ENCODE measurements at places on chromosomes 4 and X.

DNA sequence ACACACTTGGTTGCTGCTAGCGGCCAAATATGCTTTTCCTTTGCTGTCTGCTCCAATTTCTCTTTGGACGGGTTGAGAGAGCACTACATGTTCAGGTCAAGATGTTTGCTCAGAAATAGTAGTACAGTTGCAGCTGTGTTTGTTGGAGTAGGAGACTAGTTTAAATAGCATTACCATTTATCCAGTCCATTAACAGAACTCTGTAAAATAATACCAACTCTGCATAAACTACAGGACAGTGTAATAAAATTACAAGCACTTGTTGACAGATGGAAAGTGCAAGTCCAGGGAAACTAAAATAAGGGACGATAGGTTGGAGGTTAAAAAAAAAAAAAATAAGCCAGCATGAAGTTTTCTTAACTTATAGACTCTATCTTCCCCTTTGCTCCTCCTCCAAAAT is 20.2 kb downstream of the SLIT2 start:
- DNase-seq: no peak

GRCh38 chr4:60934566-60935295 is 265.4 kb upstream of the ADGRL3 start:
- no peak for DNase-seq

DNA sequence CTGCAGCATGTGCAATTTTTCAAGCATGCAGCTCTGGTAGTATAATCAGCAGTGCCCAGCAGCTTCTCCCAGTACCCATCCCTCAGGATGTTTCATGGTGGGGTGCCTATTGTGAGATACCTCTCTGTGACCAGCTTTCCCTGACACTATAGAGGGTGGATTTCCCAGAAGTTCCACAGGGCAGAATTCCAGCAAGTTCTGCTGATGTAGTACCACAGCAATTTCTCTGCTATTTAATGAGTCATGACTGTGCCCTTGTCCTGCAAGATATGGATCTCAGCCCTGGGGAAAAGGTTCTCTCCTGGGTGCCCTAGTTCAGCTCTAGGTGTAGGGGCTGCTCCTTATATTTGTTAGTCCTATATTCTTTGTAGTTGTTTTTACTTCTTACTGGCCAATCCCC is 174.8 kb downstream of the ENOX2 start:
- DNase-seq: no peak

DNA sequence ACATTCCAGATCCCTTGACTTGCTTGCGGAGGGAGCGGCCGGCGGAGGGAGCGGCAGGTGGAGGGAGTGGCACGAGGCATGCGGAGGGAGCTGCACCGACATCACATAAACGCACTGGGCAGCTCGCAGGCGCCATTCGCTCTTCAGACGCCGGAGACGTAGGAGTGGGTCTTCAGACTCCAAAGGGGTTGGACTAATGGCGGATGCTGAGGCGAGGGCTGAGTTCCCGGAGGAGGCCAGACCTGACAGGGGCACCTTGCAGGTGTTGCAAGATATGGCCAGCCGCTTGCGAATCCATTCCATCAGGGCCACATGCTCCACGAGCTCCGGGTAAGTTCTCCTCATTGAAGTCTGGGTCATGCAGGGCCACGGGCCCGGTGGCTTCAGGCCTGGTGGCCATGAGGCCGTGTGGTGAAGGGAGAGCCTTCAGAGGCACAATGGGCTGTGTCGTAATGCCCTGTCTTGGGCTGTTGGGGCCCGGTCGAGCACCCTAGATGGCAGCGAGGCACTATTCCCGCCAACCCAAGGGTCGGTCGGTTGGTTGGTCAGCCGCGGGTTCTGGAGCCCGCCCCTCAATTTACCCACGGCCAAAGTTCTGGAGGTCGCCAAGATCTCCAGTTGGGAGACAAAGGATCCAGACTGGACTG is at the start of gene TKTL1:
Gene TKTL1 (plus strand): TSS at position 132 of the 647 bp plus-strand sequence. CDS start 65 bp downstream, at position 197.
- DNase-seq: no peak

GRCh38 chr4:136651278-136651667 is 881.0 kb downstream of the PCDH18 start:
- DNase-seq: no peak

- DNase-seq: no peak
Observed at GRCh38 chrX:11893933-11894710, 136.1 kb downstream of the MSL3 start.

- DNase-seq: no peak
Observed at GRCh38 chr4:577499-578450, 1.7 kb upstream of the TMEM271 start.

DNA sequence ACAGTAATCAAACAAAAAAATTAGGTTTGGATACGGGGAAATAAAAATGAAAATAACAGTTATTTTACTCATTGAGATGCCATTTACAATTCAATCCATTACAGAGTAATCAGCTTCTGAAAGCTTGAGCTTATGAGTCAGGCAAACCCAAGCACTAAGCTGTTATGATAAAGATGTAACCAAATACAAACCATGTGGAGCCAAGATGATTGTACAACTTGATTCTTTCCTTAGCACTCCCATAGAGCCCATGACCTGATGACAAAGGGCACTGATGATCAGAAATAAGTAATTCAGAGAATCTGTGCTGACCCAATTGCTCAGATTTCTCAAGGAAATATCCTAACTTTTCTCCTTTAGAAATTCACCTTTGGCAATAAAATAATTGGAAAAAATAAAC is 40.5 kb upstream of the PRKG2 start:
- DNase-seq: no peak

- DNase-seq: no peak
Observed at GRCh38 chr4:148790246-148790645, 348.0 kb upstream of the NR3C2 start.

- no peak for DNase-seq
Observed at GRCh38 chr4:152539556-152540292, 3.8 kb upstream of the FBXW7 start.

DNA sequence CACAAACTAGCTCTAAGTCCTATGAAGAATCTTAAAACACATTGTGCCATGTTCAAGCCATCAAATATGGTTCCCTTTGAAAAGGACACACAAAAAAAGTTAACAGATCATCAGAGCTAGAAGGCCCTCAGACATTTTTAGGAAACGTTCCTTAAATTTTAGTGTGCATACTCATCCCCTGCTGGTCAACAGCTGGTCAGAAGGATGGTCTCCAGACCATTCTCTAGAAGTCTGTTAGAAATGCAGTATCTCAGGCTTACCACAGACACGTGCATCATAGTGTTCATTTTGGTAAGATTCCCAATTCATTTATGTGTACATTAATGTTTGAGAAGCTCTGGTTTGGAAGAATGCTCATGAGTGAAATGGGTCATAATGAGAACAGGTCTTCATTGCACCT is 523.1 kb downstream of the INPP4B start:
- DNase-seq: no peak

DNA sequence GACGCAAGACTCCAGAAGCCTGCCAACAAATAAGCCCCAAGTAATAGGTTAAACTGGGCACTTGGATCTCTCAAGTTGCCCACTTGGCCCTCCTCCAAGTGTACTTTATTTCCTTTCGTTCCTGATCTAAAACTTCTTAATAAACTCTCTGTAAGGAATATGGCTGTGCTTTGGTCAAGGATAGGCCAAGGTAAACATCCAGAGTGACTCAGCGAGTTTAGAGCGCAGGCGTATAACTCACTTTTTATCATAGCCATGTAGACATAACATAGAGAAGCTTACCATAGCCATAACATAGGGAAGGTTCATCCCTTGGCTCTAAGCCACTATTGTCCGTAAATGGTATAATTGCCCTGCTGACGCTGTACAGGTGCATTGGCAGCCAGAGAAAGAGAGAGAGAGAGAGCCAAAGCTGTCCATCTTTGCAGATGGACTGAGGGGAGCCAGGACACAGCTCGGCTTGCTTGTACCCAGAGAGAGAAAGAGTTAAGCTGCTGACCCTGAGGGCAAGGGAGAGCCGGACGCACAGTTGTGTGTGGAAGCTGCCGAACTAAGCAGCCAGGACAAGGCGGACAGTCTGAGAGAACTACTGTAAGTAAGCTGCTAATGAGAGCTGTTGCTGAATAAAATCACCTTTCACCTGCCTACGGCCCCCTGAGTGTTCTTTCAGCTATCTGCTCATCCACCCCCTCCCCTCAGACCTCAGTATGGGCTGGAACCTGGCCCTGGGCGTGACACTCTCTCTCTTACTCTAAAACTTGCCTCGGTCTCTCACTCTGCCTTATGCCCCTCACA is 1.8 kb downstream of the TLR1 start:
- no peak for DNase-seq

DNA sequence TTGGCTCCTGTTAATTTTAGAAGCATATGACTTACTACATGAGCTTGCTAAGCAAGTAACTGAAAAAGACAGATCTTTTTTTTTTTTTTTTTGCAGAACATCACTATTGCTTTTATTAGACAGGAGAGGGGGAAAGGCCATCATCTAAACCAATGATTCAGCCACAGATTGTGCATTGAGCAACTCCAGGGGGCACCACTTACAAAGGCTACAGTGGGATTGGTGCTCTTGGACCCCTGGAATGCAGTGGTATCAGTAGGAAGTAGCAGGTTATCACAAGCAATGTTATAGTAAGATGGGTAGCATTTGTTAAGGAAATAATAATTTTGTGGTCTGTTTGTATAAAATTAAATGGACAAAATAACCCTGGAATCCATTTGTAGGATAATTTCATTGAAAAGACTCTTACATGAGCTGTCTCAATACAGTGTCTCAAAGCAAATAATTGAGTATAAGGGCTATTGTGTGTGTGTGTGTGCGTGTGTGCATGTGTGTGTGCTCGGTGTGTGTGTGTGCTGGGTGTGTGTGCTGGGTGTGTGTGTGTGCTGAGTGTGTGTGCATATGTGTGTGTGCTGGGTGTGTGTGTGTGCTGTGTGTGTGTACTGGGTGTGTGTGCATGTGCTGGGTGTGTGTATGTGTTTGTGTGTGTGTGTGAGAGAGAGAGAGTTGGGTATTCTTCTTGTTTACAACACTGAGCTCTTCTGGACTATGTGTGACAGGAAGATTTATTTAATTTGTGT is 296.3 kb downstream of the PCDH7 start:
- DNase-seq: no peak

GRCh38 chr4:8274765-8275547 is 5.4 kb downstream of the HTRA3 start:
- DNase-seq: no peak

GRCh38 chrX:341541-342101 is 23.0 kb upstream of the GTPBP6 start:
- no peak for DNase-seq

- DNase-seq: no peak
Observed at GRCh38 chrX:68851082-68851481, 22.3 kb downstream of the EFNB1 start.

- DNase-seq: no peak
Observed at GRCh38 chr4:105619188-105619931, 66.9 kb downstream of the ARHGEF38 start.

DNA sequence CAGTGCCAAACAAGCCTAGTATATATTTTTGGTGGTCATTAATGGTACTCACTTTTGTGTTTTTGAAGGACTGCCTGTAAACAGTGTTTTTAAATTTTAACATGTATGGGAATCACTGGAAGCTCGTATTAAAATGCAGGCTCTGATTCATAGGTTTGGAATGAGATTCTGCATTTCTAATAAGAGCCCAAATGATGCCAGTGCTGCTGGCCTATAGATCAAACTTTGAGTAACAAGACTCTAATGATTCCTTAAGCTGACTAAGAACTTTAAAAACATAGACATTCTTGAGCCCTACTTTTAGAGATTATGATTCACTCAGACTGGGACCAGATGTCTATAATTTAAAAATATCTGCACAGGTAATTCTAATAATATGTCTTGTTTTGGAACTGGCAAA is 823.2 kb upstream of the LCORL start:
- no peak for DNase-seq

GRCh38 chrX:12951595-12951975 is 23.3 kb upstream of the TMSB4X start:
- DNase-seq: no peak

DNA sequence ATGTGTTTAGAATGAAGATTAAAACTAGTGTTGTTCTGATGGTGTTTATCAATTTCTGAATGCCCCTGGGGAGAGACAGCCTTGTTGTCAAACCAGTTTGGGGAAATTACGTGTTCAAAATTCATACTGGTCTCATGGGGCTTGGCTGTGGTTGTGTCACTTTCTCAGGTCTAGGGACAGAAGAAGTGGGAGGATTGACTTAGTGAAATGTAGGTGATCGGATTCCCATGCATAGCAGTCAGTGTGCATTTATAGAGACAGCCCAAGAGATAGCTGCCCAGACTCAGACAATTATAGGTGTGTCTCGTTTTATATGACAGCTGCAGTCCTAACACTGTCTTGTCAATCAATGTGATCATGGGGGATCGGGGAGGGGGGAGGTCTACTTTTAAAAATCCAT is 94.4 kb upstream of the CLCN4 start:
- DNase-seq: no peak

- DNase-seq: no peak
Observed at GRCh38 chr4:158170691-158171561, 1.9 kb downstream of the GASK1B start.

DNA sequence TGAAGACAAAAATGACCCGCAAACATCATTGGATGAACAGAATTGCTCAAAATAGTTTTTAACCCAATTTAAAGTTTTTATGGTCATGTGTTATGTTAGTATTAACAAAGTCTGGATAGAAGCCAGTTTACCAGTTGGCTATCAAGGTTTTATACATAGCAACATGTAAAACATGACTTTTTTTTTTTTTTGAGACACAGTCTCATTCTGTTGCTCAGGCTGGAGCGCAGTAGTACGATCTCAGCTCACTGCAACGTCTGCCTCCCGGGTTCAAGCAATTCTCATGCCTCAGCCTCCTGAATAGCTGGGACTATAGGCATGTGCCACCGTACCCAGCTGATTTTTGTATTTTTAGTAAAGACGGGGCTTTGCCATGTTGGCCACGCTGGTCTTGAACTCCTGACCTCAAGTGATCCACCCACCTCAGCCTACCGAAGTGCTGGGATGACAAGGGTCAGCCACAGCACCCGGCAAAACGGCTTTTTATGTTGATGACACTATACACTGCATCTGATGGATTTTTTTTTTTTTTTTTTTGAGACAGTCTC is 3.4 kb downstream of the SAT1 start:
- no peak for DNase-seq

DNA sequence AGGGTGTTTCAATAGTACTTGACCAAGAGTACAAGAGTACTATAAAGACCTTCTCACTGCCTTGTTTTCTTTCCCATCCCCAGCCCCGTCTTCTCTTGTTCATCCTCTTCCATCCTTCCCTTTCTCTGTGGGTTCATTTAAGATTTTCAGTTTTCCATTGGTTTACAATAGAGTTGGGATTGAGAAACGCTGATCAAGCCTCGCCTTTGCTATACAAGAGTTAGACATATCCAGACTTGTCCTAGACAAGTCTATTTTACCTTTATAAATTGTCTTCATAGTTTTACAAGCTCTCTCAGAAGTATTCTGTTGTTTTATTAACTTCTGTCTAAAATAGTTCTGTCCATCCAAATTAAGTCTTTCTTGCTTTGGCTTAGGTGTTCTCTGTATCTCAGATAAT is 29.6 kb upstream of the SCML1 start:
- no peak for DNase-seq

All from stimulated activated CD8-positive, alpha-beta memory T cell treated with anti-CD3 and anti-CD28 coated beads, Interleukin-12 subunit alpha, Interleukin-12 subunit beta, amount 100 ng/mL, for 4 hours (primary cell).